GM06990 (cell line): ENCODE measurements at places on chromosomes 6 and 20.

- DNase-seq = no peak
These were observed 107.0 kb upstream of the BMP2 start for GRCh38 chr20:6660441-6660840.

- no peak for DNase-seq
These were observed 74.4 kb downstream of the DOK5 start for GRCh38 chr20:54549658-54550326.

DNA sequence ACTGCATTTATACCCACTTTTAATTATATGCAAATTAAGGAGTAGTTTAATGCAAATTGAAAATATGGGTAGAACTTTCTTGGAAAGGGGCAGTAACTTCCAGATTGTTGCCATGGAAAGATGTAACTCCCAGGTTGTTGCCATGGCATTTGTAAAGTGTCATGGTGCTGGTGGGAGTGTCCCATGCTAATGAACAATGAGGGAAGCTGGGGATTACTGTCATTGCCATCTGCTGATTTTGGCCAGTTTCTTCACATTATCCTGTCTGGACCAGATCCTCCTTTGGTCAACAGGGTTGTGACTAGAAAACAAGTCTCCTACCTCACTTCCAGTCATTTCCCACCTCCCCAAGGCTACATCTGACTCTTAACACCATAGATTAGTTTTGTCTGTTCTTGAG lies 45.4 kb upstream of the FERMT1 start:
- DNase-seq = no peak

DNA sequence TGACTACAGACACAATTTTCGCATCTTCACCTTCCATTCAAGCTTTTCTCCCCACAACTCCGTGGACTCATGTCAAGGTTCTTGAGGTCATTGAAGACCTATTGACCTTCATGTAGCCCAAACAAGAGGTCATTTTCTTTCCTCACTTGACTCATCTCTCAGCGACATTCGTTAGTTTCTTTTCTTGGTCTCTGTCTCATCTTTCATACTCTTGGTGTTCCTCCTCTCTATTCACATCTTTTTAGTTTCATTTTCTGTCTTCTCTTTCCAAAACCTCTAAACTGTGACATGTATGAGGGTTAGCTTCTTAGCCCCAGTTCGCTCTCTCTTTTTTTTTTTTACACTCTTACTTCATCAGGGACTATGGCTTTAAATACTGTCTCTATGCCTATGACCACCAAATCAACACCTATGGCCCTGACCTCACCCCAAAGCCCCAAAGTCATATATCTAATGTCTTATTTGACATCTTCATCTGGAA lies 128.6 kb upstream of the BACH2 start:
- DNase-seq = peak; percentile 57

GRCh38 chr6:132511831-132512220 lies 1.1 kb downstream of the STX7 start:
- no peak for DNase-seq

GRCh38 chr6:16322666-16323312 lies 84.4 kb downstream of the GMPR start:
- DNase-seq = peak; percentile 77

DNA sequence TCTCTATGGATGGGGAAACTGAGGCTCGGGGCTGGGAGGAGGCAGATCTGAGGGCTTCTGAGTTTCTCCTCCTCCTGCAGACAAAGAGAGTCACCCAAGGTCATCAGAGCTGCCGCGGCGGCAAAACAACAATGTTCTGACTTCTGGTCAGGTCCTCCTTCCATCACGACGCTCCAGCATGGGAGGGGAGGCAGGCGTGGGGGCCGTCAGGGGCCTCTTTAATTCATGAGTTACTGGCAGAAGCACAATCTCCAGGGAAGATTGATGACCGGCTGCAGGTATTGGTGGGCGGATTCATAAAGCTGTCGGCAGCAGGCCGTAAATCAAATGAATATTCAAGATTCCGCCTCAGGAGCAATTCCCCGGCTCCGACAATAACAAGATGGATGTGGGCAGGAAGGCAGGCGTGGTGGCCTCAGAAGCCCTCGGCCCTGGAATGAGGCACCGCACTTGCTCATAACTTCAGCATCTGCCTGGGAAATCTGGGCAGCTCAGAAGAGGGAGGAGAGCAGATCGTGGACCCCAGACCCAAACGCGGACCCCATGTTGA lies 19.1 kb downstream of the PCK1 start:
- no peak for DNase-seq

DNA sequence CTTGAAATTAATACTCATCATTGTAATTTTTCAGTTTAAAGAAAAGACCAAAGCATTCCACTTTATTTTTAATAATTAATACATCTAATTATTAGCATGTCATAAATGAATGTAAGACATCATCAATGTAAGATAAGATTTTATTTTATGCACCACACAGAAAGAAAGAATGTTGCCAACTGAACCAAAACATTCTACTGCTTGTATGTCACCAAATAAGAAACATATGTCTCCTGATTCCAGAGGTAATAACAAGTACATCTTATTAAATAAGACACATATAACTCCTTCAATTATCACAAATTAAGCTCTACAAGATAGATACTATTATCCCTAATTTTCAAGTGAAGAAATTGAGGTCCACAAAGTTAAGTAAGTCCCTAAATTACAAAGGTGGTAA lies 189.5 kb downstream of the GMDS start:
- DNase-seq = no peak

DNA sequence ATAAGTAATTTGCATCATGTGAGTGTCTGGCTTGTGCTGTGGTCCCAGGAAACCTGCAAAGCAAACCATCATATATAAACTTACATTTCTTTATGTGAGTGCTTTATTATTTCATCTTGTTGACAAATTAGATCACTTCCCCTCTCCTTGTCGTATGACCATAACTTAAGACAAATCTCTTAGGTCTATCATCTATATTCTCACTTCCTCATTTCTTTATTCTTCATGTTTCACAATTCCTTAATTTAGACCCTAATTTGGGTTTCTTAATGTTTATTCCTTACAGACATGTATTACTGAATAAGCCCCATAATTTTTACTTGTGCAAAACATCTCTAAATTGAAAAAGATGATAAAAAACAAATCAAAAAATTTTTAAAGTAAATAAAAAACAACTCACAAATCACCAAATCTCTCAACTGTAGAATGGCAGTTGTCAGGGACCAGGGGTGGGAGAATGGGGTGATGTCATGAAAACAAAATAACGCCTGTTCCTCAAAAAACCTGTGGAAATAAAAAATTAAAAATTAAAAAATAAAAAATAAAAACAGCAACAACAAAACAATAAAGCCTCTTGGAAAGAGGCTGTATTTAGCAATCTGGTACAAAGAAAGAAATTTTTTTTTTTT lies 49.5 kb upstream of the FBXO30 start:
- DNase-seq = peak; percentile 35

- DNase-seq = no peak
These were observed 7.8 kb upstream of the E2F1 start for GRCh38 chr20:33693741-33694638.

DNA sequence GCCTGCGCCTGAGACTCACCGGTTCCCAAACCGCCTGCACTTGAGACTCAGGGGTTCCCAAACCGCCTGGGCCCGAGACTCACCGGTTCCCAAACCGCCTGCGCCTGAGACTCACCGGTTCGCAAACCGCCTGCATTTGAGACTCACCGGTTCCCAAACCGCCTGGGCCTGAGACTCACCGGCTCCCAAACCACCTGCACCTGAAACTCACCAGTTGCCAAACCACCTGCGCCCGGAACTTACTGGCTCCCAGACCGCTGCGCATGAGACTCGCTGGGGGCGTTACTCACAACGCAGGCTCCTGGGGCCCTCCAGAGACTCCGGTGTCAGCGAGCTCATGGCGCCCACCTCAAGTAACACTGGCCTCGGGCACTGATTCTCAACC lies 90.2 kb downstream of the DACT2 start:
- no peak for DNase-seq

- no peak for DNase-seq
These were observed 134.4 kb downstream of the ARHGAP18 start for GRCh38 chr6:129575378-129576118.

DNA sequence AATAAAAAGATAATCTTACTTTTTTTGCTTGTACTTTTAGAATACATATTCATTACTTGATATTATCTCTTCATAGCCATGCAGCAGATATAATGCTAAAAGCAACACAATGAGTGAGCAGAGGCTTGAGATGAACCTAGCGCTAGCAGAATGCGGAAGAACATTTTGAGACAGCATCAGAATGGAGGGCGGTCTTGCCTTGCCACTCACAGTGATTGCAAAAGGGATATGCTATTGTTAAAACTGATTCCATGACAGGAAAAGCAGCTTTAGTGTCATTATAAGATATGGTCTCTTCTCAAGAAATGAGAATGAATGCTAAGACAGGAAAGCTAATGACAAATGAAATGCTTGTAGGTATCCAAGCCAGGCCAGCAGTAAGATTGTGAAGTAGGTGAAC lies 200.0 kb upstream of the GJE1 start:
- DNase-seq = no peak

GRCh38 chr6:34412016-34412415 lies 13.9 kb downstream of the RPS10 start:
- no peak for DNase-seq

- no peak for DNase-seq
These were observed 457.2 kb downstream of the KIF16B start for GRCh38 chr20:16115911-16116552.

DNA sequence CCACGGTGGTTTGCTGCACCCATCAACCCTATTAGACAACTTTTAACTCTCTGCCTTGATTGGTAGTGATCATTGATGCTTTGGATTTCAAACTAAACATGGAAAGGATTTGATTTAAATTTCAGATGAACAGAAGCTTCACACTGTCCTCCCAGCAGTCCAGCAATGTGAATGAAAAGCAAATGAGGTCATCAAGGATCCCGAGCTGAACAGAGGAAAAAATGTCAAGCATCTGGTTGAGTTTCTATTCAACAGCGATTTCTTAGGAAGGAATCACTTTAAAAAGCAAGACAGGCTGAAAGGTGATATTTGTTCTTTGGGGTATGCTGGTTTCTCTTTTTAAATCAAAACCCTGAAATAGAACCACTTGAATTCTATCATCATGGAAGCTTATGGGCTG lies 10.6 kb upstream of the SAMD3 start:
- no peak for DNase-seq

DNA sequence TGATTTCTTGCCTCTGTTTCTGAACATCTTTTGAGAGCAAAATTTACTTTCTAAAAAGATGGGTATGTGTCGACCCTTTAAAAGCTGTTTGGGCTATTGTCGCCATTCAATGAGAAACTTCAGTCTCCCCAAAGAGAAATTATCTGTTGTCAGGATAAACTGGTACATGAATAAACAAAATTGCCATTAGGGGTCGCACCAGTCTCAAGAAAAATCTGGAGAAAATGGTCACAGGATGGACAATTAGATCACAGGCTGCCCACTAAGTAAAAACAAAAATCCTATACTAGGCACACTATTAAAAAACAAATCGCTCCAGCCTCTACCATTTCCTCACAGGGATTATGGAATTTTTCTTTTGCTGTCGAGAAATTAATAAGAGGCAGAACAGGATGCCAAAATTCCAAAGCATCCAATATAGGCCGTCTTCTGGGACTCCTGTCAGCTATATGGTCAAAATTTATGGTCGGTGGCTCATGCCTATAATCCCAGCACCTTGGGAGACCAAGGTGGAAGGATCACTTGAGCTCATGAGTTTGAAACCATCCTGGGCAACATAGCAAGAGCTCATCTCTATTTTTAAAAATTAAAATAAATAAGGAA lies 5.5 kb upstream of the HLA-E start:
- DNase-seq = no peak

DNA sequence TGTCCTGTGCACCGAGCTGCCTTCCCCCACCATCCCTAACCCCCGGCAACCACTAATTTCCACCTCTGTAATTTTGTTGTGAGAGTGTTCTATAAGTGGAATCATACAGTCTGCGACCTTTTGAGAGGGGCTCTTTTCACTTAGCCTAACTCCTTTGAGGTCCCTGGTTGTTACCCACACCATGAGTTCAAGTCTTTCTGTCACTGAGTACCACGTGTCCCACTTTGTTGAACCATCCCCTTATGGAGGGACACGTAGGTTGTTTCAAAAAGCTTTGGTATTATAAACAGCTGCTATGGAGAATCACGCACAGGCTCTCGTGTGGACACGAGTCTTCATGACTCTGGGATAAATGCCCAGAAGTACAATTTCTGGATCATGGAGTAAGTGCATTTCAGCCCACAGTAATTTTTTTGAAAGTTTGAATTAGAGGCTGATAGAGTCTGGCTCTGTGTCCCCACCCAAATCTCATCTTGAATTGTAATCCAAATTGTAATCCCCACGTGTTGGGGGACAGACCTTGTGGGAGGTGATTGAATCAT lies 9.5 kb downstream of the FAM209B start:
- no peak for DNase-seq

GRCh38 chr20:2919518-2920245 lies 46.4 kb downstream of the PTPRA start:
- no peak for DNase-seq

DNA sequence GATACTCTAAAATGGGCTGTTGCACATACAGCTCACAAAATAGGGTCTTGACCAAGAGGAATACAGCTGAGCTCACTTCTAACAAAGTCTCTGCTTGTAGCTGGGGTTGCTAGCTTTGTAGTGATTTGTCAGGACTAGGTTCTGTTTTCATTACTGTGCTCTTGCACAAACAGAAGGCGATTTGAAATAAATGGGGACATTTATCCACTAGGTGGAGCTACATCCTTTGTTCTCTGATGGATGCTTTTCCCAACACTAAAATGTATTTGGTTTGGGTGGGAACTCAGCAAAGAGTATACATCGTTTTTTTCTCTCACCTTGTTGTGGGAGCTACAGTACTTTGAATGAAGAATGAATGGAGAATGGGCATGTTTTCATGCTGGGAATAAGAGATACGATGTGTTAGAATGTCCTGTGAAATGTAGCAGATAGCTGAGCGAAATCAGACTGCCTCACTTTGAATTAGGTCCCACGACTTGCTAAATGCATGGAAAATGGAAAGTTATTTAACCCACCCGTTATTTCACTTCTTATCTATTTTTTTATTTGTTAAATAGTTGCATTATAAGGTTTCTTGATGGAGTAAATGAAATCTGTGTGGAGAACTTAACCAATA lies 494.7 kb upstream of the MAP3K7 start:
- DNase-seq = no peak

GRCh38 chr6:15621203-15622044 lies 41.4 kb downstream of the DTNBP1 start:
- DNase-seq = peak; percentile 53

GRCh38 chr20:58619077-58619863 lies 31.8 kb upstream of the STX16 start:
- DNase-seq = no peak

- no peak for DNase-seq
These were observed 183.4 kb upstream of the FBXL4 start for GRCh38 chr6:99130897-99131873.

- no peak for DNase-seq
These were observed 135.8 kb upstream of the NEDD9 start for GRCh38 chr6:11368264-11368663.

GRCh38 chr6:52305411-52305810 lies 20.9 kb upstream of the MCM3 start:
- DNase-seq = no peak
